ENCODE measurements at places on chromosomes 2 and 18.

- DNase-seq = no peak
Measured at GRCh38 chr18:23156134-23156533, 20.8 kb downstream of the CABLES1 start.

DNA sequence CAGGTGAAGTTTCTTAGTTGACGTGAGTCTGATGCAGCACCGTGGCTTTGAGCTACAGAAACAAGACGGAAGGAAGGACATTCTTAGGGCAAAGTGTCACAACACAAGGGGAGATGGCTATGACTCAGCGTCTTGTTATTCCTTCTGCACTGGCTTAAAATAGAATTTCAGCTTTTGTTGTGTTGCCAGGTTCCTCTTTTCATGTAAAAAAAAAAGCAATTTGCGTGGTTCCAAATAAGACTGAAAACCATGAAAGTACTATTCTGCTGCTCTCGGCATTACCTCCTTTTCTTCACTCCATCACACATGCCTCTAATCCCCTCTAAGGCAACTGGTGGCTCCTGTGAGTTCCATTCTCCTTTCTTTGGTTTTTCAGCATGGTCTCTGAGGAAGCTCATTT, 150.1 kb downstream of the ANTXR1 start:
- DNase-seq = no peak

DNA sequence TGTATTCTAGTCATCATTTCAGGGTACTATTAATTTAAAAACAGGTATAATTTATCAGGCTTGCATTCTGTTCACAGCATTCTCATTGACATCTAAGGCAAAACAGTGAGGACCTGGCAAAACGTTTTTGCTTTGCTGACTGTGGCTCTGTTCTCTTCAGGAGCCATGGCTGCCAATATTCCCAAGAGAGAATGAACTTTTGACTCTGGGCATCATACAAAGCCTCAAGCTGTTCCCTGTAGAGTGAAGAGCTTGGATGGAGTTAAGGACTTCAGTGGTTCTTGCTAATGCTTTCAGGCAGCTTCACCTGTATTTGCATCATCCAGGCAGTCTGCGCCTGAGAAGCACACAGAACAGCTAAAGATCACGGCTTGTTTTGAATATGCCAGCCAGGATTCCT, 65.9 kb upstream of the CAVIN2 start:
- no peak for DNase-seq

DNA sequence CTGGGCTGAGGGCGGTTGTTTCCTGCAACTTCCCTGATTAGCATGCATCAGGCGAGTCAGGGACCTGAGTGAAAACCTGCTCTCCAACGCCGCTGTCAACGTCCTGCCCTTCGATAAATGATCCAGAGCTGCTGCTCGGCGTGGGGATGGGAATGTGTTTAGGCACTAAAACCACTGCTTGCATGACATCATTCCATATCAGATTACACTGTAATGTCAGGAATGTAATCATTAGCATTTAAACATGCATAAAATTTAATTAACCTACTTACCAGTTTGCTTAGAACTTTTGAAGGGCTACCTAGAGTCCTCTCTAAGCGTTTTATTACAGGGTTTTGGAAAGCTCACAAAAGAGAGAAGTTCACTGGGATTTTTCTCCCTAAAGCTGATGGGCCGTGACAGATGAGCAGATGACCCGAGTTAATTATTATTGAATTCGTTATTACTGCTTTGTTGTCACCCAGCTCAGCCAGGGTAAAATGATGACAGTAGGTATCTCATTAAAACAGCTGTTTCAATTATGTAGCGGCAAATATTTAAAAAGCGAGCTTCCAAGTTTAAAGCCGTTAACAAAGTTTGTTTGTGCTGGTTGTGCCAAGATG, 685.6 kb upstream of the SALL3 start:
- DNase-seq = peak; percentile 86

GRCh38 chr2:42046819-42047487, 868 bp upstream of the PKDCC start:
- peak; percentile 96 for DNase-seq

DNA sequence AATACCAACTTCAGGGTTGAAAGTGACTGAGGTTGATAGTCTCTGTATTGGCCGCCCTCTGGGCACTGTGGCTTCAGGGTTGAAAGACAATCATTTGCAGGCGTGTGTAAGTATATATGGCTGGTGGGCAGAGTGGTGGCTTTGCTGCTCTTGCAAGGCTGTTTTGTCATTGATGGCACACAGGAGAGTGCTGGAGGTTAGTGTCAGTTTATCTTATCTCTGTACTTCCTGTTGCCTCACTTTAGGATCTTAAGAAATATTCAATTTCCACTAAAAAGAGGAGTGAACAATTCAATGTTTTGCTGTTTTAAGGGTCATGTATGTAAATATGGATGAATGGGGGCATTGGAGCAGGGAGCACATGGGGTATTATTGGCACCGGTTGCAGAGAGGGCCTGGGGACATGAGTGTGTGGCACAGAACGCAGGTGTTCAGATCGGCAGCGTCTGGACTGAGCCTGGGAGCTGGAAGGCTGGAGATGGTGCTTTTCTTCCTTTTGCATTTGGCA, 51.5 kb downstream of the NCK2 start:
- DNase-seq = no peak

- DNase-seq = no peak
Measured at GRCh38 chr2:45763255-45763654, 111.8 kb downstream of the PRKCE start.

GRCh38 chr2:223297788-223298187, 245.8 kb downstream of the KCNE4 start:
- peak; percentile 41 for DNase-seq

GRCh38 chr2:182499706-182500470, 73.1 kb upstream of the PDE1A start:
- no peak for DNase-seq

DNA sequence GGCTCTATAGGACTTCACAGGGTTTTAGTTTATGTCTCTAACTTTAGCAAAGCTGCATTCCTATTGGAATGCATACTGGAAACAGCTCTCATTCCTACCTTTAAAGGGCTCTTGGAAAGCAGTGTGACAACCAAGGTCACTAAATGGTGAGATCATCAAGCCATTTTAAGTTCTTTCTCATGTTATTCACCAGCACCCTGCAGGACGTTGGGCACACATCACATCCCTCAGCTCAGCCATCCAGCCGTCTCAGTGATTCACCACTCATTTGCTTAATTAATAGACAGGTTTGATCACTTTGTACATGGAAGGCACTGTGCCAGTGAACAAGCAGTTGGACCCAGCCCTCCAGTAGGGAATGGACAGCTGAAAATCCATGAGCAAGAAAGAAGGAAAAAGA, 32.2 kb upstream of the RBM44 start:
- no peak for DNase-seq

DNA sequence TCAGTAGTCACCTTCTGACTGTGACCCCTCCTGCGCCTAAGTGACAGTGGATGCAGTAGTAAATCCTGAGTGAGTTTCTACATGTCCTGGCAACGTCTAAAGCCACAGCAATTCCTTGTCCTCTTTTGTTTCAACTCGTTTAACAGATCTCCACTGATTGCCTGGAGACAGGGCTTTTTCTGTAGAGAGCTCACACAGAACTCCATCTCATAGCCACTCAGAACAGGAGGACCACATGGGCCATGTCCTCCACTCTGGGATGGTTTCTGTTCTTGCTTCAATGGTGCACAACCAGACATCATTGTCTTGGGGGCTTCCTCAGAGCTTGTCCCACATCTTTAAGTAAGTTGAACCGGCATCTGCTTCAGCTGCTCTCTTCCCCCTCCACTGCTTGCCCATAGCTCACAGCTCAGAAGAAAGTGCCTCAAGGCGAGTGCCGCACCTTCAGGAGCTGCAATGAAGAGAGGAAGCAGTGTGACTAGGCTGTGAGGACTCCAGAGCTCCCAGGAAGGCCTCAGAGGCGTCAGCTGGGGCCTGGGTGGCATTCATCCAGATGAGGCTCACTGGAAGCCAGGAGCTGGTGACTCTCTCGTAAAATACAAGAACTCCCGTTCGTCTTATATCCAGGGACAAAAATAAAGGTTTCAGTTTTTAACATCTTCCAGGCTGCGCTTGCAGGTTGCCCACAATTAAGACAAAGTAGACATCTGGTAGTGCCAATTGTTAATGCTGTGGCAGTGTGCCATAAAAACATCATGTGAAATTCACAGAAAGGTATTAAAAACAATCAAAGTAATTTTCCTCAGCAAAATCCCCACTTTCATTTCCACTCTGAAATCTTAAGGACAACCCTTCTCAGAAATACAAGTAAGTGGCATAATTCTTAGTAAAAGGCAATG, 37.3 kb downstream of the ST3GAL5 start:
- no peak for DNase-seq

DNA sequence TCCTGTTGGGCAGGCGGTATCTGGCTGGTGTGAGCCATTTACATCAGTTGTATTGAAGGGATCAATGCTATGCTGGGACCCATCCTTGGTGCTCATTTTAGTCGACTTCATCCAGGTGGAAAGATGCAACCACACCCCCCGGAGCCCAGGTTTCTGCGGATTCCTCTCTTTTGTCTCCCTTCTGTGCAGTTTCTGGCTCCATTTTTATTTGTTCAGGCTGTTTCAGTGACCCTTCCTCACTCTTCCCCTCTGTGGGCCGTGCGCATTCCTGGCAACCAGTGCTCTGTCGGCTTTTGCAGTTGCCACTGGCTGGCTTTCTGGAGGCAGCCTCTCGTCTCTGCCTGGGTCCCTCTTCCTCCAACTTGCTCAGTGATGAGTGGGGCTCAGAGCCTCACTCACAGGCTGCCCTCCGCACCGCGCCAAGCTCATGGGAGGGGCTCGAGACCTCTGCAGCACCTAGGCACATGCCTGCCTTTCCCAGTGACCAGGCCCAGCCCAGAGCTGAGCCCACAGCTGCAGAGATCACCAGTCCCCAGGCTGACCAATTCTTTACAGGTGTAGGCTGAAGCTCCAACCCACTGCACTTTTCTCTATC, 12.1 kb downstream of the SH3RF3 start:
- no peak for DNase-seq

GRCh38 chr2:14306268-14306861, 326.2 kb upstream of the LRATD1 start:
- no peak for DNase-seq

- no peak for DNase-seq
Measured at GRCh38 chr2:237637429-237638135, 10.2 kb downstream of the LRRFIP1 start.

GRCh38 chr2:62209427-62209991, 13.6 kb downstream of the B3GNT2 start:
- DNase-seq = no peak

DNA sequence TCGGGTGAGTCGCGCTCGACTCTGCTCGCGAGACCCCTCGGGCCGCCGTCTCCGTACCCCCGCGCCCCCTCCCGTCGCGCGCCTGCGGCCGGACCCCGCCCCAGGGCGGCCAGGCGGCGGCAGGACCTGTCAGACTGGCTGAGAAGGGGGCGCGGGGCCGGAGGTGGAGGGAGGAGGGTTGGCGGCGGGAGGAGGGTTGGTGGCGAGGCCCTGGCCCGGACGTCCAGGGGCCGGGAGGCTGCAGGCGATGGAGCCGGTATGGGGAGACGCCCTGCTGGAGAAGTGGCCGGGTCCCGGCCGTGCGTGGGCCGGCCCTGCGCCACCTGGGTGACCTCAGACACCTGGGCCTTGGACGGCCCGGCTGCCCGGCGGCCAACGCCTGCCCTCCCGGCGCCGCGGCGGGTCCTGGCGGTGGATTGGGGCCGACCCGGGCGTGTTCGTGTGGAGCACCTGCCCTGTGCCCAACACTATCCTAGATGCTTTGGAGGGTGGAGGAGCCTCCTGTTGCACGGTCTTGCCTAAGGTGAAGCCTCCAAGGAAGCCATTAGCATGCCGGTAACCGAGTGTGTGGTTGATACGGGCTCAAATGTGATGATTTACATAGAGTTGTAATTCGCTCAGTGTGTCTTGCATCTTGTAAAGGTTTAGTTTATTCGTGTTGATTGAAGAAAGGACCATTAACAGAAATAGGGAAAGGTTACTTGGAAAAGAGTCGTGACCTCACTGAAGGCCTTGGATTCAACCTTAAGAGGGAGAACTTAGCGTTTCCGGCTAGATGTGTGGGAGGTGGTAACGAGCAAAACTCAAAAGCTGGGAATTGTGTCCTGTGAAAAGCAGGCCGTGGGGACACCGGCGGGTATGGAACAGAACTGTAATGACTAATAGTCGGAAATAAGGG, 550 bp downstream of the MYL12B start:
- no peak for DNase-seq

GRCh38 chr2:160694631-160695030, 201.0 kb upstream of the RBMS1 start:
- no peak for DNase-seq

DNA sequence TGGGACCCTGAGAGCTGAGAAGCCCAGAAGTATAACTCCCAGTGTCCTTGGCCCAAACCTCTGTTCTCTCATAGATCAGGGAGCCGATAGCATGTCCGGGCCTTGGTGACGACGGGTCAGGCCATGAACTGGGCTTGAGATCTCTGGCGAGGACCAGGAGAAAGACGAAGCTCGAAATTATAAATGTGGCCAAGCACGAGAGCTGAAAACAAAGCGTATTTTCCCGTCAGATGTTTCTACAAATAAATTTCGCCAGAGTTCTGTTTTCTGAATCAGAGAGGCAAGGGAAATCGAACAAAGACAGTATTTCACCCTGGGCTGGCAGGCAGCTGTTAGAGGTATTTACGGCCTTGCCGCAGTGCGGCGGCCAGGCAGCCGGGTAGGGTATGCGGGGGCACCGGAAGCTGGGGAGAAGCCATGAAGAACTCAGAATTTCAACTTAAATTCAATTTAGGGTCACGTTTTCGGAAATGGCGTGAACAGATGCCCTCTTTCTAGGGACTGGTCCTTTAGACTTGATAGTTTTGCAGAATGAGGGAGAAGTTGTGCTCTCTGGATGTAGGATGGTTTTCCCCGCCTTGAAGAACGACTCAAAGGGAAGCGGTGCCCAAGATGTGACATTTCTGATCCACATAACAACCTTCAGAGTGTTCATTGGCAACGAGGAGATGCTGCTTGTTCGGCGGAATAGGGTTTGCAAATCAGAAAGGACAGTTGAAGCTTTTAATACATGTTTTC, 9.6 kb downstream of the HOXD8 start:
- DNase-seq = peak; percentile 69

DNA sequence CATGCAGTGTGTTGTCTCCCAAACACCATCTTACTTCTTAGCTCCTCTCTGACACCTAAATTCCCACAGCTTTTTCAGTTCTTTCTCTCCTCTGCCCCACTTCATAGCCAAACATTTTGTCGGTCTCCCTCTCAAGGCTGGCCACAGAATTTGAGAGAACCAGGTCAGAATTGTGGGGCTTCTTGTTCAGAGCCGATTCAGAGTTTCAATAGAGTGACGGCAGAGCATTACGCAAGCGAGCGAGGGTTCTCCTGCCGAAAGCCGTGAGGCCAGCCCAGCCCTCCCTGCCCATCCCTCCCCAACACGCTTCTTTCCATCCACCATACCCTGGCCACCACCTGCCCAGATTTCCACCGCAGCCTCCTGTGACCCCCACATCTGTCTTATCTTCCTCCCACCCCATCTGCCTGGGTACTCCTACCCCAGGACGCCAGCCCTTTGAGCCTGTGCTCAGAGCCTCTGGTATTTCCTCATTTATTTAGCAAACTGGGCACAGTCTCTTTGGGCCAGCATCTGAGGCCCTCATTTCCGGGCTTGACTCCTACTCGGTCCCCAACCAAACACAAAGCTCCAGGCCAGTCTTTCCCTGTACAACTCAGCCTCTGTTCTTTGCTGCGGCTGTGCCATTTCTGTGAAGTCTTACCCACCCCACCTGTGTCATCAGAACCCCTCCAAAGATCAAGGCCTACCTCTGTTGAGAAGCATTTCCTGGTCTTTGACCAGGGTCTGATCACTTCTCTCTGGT, 70.0 kb upstream of the MAP4K4 start:
- no peak for DNase-seq

Data from eye (tissue), 1 donor.